ENCODE measurements at places on chromosomes 1 and 21. TPM values are rescaled to one million over a fixed set of nuclear protein-coding genes. Genes with fewer than 3 reads are reported as not detected.

Gene PEAR1
- total RNA-seq: 0.28 TPM

Gene CHI3L1
- total RNA-seq: 0.76 TPM

Gene MATN1
- total RNA-seq: 0.31 TPM

Gene PPIAL4G
- not detected for total RNA-seq

Gene LMNA
- total RNA-seq: 68.9 TPM

Gene SPRR3
- not detected for total RNA-seq
